ENCODE measurements at places on chromosomes 1 and 21.

- no peak for DNase-seq
Observed at GRCh38 chr1:1163538-1164070, 10.1 kb upstream of the TTLL10 start.

GRCh38 chr1:211371406-211372105, 44.9 kb downstream of the TRAF5 start:
- DNase-seq = no peak

GRCh38 chr1:27153549-27153886, 1.4 kb downstream of the SLC9A1 start:
- no peak for DNase-seq

DNA sequence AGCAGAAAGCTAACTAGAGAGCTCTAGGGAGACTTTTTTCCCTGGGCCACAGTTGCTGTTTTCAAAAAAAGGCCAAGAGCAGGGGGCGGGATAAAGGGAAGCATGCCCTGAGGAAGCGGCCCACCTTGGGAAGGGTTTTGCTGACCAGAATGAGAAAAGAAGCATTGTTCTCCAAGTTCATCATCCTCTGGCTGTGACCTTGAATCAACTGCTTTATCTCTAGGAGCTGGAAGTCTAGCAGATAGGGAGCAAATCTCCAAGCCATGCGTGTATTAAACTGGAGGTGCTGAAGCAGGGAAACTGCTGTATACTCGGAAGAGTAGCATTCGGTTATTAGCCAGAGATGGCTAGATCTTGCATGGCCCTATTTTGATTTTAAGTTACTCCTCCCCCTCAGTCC, 64.8 kb downstream of the ATP2B4 start:
- DNase-seq = no peak

- no peak for DNase-seq
Observed at GRCh38 chr1:240151136-240151735, 59.6 kb downstream of the FMN2 start.

GRCh38 chr1:115545791-115546733, 95.7 kb upstream of the VANGL1 start:
- DNase-seq = no peak

DNA sequence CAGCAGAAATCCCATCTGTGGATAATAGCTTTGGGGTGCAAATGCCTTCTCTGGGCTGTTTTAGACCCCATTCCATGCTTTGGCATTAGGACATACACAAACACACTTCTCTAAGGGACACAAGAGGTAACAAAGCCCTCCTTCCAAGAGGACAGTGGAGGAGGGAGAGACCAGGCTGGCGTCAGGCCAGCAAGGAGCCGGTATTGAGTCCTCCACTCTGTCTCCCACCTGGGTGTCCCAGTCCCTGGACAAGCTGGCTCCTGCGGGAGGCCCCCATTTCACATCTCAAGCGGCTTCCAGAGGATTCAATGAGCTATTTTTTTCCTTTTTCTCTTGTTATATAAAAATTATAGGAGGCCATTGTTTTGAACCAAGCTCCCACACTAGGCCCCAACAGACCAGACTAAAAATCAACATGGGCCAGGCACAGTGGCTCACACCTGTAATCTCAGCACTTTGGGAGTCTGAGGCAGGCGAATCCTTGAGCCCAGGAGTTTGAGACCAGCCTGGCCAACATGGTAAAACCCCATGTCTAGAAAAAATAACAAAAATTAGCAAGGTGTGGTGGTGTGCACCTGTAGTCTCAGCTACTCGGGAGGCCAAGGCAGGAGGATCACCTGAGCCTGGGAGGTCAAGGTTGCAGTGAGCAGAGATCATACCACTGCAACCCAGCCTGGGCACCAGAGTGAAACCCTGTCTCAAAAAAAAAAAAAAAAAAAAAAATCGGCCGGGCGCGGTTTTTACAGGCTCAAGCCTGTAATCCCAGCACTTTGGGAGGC, 142.9 kb downstream of the TOMM20 start:
- DNase-seq = no peak

DNA sequence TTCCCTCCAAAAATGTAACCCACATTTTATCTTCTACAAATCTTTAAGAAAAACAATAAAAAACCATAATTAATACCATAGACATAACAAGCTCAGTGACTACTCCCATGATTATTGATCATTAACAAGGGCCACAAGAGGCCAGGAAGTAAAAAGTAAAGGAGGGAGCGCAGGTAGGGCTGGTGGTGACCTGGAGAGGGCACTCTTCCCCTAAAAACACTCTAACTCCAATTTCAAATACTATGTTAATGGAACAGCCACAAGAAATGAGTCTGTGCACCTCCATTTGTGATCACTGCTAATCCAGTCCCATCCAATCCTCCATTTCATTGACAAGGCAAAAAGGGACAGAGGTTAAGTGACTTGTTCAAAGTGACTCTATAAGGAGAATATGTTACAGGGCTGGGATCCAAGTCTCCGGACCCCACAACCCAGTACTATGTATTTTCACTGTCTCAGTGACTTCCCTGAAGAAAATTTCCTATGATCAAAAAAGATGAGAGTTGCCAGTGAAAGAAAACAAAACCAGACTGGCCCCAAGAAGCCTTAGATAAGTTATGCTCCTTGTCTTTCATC, 41.2 kb upstream of the CFAP298 start:
- peak; percentile 2 for DNase-seq

DNA sequence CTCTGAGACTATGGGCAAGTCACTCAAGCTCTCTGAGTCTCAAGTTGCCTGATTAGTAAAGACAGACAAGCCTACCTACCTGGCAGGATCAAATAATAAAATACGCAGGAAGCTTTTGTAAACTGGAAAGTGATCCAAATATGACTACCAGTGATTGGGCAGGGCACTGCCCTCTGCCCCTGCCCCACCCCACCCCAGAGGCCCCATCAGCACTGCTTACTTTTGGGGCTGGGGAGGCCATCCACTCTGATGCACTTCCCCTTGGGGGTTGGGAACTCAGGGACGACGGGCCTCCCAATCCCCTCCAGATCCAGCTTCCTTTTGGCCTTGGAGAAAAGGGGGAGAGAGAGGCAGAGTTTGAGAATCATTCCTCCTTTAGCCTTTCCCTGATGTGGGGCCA, 6.9 kb downstream of the E2F2 start:
- DNase-seq = no peak

- DNase-seq = no peak
Observed at GRCh38 chr1:110087812-110088738, 17.6 kb upstream of the ALX3 start.

DNA sequence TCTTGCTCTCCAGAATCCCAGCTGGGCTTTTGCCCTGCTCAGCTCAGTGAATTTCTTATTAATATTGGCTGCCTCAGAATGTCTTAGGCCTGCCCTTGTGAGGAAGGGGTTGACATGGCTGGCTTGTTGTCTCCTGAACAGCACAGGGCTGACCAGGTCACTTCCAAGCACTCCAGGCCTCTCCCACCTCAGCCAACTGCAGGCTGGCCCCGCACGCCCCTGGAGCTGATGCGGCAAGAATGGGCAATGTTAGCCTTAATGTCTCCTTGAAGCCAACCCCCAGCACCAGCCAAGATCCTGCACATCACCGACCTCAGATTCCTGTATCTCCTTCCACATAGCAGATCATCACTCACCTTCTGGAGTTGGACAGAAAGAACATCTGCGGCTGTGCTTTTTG, 598.6 kb downstream of the AJAP1 start:
- no peak for DNase-seq

DNA sequence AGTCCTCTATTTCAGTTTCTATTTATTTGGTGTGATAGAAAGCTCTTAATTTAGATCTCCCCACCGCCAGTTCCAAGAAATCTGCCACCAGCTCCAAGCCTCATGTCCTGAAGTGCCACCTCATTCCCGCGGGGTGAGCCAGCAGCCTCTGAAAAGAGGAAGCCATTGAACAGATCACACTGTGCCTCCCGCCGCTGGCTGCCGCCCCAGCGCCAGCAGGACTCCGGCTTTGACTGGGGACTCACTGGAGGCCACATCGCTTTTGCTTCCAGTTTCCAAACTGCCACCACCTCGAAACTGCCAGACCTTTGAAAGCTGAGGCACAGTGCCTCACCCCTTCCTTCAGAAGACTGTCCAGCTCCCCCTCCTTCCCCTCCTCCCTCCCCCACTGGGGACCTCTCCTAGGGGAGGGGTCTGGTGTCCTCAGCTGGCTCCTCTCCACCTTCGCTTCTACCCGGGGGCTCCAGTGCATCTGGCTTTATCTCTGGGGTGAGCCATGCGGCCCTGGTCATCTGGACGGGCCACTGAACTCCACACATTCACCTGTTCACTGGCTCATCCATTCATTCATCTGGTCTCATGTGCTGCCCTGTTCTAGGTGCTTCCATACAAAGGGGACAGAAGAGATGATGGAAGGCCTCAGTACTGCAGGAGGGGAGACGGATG, 58.9 kb downstream of the VPS26C start:
- peak; percentile 4 for DNase-seq

- DNase-seq = no peak
Observed at GRCh38 chr1:19743793-19744192, 55.9 kb downstream of the TMCO4 start.

DNA sequence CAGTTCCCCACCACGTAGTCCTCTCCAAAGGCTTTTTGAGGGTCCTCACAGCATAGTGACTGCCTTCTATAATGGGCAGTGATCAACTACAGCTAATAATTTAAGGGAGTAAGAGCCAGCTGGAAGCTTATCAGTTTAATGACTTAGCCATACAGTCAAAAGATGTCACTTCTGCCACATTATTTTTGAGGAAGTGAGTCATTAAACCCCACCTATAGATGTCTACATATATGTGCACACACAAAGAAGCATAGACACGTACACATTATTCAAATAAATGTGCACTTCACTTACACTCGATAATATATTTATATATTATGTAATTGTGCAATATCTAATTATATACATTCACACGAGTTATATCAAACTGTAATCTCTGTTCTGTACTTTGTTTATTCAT, 1704.7 kb downstream of the KCNT2 start:
- no peak for DNase-seq

DNA sequence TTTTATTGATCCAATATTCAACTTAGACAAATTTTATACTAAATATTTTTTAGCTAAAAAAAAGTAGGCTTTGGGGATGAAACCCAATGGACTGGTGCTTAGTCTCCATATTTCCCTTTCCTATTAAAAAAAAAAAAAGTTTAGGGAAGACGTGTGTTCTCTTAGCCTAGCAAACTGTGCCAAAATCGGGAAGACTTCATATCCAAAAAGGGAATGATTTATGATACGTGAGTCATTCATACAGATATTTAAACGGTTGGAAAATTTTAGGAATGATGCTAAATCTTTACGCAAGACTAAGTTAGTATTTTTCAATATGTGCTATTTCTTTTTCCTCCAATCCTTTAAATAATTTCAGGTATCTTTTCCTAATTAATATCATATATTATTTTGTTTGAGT, 50.7 kb downstream of the SPATA17 start:
- no peak for DNase-seq

- DNase-seq = no peak
Observed at GRCh38 chr1:937521-937920, 13.8 kb downstream of the SAMD11 start.

DNA sequence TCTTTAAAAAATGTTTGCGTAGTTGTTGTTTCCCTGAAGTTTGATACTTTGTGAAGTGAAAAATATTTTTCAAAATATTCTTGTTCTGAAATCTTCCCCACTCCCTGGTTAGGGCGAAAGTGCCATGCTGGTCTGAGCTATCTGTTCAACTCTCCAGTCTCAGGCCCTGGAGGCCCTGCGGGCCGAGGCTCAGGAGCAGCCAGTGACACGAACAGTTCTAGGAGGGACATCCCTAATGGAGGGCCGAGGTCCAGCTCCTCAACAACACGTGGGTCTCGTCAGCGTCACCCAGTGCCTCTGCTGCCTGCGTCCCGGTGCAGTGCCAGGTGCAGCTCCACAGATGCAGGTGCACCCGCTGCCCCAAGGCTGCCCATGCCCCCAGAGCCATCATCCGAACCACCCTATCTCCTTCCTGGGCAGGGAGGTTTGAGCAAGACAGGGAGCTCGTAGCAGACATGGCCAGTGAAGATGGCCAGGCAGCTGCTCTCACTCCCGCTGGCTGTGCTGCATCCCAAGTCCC, 69.7 kb upstream of the COL6A1 start:
- DNase-seq = no peak

- DNase-seq = no peak
Observed at GRCh38 chr1:33429856-33430691, 821 bp downstream of the PHC2 start.

DNA sequence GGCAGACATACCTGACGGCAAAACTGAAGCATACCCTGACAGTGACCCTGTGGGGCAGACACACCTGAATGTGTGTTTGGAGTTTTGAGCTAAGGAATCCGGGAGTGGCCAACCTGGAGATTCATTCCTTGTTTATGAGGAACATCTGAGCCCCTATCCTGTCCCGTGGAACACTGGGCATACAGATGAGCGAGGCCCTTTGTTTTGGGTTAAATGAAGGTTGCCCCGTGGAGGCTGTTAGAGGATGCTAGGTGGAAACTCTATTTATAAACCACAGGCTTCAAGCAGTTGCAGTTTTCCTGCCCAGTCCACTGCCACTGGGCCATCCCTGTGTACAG, 18.1 kb downstream of the GALNT2 start:
- DNase-seq = no peak

DNA sequence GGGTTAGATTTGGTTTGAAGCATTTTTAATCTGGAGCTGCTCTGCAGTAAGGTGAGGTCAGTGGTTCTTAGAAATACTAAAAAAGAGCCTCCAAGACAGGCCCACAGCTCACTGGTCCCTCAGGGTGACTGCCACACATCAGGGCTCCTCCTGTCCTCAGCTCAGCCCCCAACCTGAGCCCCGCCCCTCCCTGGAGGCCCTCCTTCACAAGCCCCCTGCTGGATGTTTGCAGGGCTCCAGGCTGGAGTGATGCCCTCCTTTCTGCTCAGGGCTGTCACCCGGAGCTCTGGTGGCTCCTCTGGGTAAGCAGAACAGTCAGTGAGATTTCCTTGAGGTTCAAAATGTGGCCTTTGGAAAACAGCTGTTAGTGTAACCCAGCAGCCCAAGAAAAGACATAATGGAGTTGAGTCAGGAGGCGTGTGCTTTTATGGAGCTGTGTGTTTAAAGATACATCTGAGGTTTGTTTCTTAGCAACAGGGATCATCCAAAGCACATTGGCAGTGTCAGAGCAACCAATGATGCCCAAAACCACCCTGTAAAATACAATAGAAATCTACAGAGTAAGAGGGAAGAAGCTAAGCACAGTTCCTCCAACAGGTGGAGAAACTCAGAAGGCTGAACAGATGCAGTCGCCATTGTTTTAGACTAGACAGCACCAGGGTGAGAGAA, 21.4 kb downstream of the STUM start:
- no peak for DNase-seq

DNA sequence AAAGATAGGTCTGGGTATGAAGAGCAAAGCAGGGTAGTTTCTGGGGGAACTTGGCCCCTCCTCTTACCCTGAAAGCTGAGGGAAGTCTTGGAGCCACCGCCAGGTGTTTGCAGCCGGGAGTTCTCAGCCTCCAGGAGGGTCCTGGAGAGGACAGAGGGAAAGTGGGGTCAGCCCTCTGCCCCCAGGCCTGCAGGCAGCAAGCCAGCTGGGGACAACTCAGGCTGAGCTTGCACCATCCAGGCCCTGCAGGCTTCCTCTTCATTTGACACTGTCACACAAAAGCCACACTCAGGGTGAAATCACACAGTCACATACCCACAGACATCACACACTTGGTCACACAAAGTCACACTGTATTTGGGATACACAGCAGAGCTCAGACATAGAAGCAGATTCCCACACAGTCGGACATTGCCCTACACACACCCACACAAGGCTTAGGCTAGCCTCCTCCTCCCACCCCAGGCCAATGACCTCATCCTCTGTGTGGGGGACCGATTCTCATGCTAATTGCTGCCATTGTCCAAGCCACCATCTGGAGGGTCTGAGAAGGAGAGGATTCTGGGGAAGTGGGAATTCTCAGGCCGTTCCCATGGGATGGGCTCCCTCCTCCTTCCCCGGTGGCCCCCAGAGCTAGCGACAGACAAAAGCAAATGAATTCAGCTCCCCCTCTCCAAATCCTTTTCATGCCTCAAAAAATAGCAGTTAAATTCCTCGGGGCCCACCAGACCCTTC, 3.7 kb downstream of the NES start:
- no peak for DNase-seq

All from stimulated activated CD4-positive, alpha-beta T cell treated with anti-CD3 and anti-CD28 coated beads, Interleukin-12 subunit alpha, Interleukin-12 subunit beta, amount 100 ng/mL, for 48 hours (primary cell).